Stimulated activated CD4-positive, alpha-beta T cell treated with anti-CD3 and anti-CD28 coated beads, Interleukin-1b, Interleukin-23, amount 100 ng/mL, for 1 hour (primary cell): ENCODE measurements at places on chromosomes 7 and 10.

DNA sequence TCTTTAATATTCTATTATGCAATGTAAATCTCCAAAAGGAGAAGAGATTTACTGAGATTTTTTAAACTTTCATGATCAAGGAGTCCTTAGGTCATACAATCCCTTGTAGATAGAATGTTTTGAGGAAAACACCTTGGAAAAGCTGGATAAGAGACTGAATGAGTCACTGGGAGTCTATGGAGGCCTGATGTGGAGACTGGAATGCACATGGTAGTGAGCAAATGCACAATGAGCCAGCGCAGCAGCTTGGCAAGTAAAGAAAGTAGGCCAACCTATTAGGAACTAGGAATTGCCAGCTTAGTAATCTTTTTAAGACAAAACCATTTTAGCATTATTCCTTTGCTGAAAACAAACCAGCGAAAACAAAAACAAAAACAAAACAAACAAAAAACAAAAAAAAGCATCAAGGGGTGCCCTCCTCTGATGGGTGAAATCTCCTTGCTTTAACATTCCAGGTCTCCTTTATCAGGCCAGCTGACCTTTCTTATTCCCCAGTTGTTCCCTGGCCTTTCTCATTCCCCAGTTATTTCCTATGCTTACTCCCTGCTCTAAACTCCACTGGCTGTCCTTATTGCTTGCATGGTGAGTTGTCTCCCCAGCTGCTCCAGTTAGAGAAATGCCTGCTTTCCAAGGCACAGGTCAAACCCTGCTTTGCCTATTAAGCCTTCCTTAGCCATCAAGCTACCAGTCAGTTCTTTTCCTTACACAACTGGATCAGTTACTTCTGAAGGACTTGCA lies 135.8 kb downstream of the PLCE1 start:
- DNase-seq, result no peak

DNA sequence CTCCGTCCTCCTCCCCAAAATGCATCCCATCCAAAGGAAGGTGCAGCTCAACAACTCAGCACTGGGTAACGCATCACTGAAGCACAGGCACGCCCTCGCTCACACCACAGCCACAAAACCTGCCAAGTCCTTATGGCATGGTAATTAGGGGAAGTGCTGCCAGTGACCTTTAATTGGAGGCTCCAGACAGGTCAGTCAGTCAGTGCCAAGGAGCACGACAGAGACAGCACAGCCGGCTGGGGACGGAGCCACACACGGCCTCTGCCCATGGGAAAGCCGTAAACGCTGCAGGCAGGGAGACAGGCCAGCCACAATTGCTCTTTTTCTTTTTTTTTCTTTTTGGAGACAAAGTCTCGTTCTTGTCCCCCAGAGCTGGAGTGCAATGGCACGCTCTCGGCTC lies 146.5 kb downstream of the MAD1L1 start:
- DNase-seq, result no peak

DNA sequence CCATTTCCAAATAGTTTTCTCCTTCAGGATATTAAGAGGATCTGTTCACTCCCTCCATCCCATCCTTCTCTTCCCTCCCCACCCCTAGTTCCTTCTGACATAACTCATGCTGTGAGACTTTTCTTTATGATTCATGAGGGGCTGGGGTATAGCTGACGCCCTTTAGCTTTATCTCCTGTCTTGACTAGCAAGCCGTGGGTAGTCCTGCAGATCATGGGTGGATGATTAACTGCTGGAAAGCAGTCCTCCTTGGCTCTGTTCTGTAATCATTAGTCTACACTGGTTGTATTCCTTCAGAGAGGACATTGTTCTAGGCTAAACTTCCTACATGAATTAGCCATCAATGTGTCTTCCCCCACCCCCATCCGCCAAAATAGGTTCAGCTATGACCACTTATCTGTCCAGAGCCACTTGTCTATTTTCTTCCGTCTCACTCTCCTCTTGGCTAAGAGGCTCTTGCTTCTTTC lies 135.4 kb downstream of the LRRC4 start:
- DNase-seq, result no peak

GRCh38 chr7:1537535-1538412 lies 7.3 kb downstream of the MAFK start:
- DNase-seq, result no peak

- no peak for DNase-seq
Observed at GRCh38 chr10:44308935-44309334, 76.0 kb downstream of the CXCL12 start.

GRCh38 chr7:19491821-19492452 lies 216.9 kb downstream of the POLR1F start:
- DNase-seq, result no peak
